ENCODE measurements at places on chromosomes 12 and 14.

DNA sequence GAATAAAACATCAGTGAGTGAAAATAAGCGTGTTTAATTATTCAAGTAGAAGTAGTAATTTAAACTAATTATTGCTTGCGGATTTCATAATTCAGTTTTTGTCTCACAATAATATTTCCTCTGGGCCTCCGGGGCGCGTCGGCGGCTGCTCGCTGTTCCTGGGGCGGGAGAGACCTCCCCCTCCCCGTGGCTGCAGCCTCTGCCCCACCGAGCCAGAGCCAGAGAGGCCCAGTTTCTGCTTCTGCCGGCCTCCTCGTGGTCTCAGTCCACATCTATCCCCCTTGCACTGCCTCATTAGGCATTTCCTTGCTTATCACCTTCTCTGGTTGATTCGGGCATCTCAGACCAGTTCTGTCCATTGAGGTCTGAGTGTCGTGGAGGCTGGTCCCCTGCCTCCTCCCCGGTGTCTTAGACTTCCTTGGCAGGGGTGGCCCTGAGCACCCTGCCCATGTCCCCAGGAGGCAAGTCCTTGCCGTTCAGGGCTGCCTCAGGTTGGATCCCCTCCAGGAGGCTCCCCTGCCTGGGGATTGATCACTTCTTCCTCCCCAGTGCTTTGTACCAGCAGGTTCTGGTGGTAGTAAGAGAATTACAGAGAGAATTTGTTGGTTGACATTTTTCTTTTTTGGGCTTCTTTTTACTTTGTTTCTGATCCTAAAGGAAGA, 78.0 kb downstream of the SLC25A47 start:
- DNase-seq = no peak

GRCh38 chr14:97281741-97282140, 484.6 kb downstream of the VRK1 start:
- no peak for DNase-seq

- DNase-seq = no peak
Observed at GRCh38 chr14:64680714-64681065, 23.5 kb upstream of the PLEKHG3 start.

- DNase-seq = no peak
Observed at GRCh38 chr12:34207858-34208257, 185.6 kb downstream of the ALG10 start.

DNA sequence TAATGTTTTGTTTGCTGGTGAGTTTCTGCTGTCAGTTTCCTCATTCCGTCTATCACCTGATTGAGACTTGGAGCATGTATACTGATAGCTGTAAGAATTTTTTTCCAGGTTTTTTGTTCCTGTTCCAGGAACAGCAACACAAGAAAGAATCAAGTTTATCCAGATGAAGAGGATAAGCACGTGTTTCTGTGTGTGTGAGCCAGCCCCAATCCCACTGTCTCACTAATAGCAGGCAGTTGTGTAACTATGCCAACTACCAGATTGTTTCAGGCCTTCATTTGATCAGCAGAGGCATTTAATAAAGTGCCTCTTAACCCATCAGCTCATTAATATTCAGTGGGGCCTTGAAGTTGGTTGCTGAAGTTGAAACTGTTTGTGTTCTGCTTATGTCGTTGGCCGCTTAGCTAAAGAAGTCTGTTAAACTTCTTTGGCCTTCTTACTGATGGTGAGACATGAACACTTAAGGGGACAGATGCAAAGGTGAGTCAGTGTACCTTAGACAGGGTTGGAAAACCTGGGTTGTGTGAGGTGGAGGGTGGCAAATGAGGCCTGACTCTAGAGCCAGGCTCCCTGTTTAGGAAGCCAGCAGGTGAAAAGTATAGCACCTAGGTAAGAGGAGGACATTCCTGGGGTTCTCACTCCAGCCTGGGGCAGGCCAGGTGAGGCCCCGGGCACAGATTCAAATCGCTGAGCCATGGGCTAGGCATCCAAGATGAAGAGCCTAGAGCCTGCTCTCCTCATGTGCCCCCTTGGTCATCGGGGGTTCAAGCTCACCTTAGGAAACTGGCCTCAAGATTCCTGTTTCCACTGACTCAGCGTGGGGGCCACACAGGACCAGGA, 3.7 kb downstream of the ANKRD13A start:
- DNase-seq = no peak

DNA sequence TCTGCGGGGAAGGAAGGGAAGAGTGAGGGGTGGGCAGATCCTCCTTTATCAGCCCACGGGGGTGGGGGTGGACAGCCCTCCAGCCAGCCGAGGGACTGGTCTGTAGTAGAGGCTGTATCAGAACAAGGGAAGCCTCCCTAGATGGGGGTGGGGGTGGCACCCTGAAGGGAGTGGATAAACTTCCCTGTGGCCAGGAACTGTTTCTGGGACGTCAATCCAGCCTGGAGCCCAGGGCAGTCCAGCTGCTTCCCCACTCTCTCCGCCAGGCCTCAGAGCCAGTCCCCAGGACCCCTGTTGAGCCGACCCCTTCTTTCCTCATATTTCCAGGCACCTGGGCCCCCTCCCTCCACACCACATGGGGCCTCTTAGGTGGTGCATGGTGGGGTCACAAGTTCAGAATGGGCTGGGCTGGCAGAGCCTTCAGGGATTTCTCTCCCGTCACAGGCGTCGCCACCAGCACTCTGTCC, 6.7 kb downstream of the PLD4 start:
- DNase-seq = no peak

DNA sequence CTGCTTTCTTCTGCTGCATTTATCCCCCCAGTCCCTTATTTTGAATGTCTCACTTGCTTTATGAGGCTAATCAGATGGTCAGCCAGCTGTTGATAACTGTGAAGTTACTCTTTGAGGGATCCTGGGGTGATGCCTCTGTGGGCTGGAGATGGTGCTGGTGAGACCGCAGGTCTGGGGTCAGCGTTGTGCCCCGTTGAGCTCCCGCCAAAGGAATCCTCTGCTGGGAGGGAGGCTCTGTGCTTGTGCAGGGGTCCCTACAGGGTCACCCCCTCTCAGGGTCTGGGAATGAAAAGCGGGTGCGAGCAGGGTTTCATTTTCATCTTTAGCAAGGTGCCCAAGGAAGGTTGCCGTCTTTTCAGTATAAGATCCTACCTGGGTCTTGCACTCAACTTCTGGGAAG, 161.2 kb upstream of the RTL1 start:
- no peak for DNase-seq

- no peak for DNase-seq
Observed at GRCh38 chr14:37124614-37125013, 47.8 kb downstream of the SLC25A21 start.

- no peak for DNase-seq
Observed at GRCh38 chr14:73262427-73263183, 25.3 kb downstream of the PAPLN start.

DNA sequence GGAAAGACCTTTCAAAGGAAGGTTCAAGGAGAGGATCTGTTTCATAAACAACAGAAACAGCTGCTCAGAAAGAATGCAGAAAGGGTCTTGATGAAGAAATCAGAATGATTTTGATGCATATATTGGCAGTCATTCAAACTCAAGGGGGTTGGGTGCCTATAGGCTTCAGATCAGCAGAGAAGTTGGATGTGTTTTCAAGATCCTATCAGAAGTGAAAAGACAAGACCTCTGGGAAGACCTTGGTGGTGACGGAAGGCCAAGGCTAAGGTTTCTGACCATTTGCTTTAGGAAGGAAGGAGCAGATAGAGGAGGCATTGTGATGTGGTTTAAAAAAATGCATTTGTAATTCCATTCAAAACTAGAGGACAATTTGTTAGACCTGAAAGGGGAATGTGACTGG, 15.2 kb upstream of the PTPRB start:
- DNase-seq = no peak

DNA sequence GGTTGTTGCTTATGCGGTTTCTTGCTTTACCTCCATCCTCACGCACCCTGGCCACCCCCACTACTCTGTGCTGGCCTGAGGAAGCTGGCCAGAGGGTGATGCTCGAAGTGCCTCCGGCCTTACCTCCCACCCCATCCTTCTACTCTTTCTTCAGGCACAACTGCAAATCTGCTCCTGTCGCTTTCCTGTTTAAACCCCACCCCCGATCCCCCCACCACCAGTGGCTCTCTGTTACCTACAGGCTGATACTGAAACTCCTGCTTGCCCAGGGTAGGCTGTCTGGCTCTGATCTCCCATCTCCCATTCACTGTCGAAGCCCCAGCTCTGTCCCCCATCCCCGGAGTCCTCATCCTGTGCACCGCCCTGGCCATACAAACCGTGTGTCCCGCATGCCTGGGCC, 111.5 kb downstream of the PRMT8 start:
- DNase-seq = no peak

GRCh38 chr12:39329876-39330275, 113.0 kb downstream of the KIF21A start:
- DNase-seq = no peak

DNA sequence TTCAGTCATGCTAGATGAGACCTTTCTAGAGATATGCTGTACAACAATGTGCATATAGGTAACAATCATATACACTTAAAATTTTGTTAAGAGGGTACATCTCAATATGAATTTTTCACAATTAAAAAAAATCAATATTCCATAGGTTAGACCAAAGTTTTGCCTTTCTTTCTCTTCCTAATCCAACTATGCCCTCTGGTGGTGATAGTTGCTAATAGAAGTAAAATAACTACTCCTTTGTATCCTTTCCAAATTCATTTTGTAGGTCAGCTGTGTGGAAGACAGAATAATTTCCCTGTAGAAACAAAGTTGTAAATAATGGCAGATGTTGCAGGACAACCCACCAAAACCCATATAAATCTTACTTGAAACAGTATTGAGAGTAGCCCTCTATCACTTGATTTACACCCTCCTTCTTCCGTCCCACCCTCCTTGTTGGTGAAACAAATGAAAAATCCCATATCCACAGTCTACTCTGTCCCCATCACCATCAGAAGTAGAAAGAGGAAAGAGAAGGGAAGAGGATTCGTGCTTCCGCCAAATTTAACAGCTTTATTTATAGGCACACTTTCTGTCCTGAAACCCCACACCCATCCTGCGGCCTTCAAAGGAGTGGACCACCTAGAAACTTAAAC, 34.2 kb upstream of the KICS2 start:
- no peak for DNase-seq

DNA sequence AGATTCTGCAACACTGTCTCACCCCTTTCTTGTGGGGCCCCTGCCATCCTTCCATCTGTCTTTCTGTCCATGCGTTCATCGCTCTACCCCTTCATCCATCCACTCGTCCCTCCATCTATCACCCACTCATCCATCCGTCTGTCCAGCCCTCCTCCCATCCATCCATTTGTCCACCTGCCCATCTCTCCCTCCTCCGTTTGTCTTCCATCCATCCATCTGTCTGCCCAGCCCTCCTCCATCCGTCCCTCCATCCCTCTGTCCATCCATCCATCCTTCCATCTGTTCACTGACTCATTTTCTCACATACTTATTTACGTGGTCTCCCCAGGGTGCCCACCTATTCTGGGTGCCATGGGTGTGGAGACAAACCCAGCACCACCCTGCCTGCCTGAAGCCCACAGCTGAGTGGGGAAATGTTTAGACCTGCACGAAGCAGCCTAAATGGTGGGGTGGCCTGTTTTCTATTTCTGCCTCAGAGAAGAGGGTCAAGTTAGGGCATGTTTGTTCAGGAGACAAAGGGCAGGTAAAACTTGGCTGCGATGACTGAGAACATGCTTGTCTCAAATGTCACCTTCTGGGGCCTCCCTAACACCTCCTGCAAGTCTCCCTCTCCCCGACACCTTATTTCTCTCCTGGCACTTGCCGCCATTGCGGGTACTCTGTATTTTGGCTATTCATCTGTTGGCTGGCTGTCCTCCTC, 2.8 kb upstream of the SLC25A47 start:
- no peak for DNase-seq

GRCh38 chr14:102824832-102825231, 47.6 kb downstream of the TRAF3 start:
- no peak for DNase-seq

DNA sequence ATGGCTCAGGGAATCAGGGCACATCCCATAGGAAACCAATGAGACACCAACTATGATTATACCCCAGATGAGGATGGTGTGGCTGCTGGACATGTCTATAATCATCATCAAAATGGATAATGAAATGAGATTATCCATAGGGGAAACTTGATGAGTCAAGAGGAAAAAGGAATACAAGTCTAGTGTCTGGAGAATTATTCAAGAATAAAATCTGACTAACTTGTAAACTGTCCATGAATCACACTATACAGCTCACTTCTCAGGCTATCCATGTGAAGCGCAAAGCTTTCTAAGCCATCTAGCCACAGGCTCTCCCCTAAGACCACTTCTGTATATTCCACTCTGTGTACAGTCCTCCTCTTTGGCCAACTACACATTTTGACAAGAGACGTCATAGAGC, 52.5 kb downstream of the DUSP16 start:
- no peak for DNase-seq

- no peak for DNase-seq
Observed at GRCh38 chr14:38404616-38405015, 148.7 kb upstream of the CLEC14A start.

DNA sequence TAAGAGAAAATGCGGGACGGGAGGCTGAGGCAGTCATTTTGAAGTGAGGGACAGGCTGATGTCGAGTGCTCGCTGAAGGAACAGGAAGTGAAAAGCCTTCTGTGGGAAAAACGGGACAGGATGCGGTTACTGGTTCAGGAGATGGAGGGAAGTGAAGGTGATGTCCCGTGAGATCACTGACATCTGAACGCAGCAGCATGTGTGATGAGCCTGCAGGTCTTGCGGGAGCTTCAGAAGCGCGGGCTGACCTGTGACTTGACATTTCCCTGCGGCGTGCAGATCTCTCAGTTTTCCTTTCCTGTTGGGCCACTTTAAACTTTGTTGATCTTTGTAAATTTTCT, 77.8 kb downstream of the DDX51 start:
- no peak for DNase-seq

DNA sequence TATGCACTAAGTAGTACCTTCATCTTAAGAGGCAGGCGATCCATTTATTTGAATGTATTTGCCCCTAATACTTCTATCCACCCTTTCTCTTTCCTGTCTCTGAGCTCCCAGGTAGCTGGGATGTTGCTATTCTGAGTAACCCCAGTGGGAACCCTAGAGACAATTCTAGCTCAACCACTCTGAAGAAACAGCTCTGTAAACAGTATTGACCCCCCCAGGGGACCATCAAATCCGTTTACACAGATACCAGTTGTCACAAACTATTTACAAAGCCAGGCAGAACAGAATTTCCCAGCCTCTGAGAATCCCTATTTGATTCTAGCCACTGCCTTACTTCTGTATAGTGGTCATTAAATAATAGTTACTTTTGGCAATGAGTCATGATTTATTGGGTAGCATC, 64.9 kb downstream of the MIPOL1 start:
- no peak for DNase-seq

- DNase-seq = no peak
Observed at GRCh38 chr12:123233505-123234308, 471 bp downstream of the MTRFR start.

Data from AG04449 (cell line).